ENCODE measurements at places on chromosomes 7 and 10.

- DNase-seq = no peak
Measured at GRCh38 chr7:132488634-132489302, 87.5 kb downstream of the PLXNA4 start.

GRCh38 chr10:15504101-15504840 lies 133.2 kb upstream of the FAM171A1 start:
- DNase-seq = peak; percentile 17

GRCh38 chr10:88953662-88954061 lies 1.1 kb upstream of the ACTA2 start:
- DNase-seq = no peak

DNA sequence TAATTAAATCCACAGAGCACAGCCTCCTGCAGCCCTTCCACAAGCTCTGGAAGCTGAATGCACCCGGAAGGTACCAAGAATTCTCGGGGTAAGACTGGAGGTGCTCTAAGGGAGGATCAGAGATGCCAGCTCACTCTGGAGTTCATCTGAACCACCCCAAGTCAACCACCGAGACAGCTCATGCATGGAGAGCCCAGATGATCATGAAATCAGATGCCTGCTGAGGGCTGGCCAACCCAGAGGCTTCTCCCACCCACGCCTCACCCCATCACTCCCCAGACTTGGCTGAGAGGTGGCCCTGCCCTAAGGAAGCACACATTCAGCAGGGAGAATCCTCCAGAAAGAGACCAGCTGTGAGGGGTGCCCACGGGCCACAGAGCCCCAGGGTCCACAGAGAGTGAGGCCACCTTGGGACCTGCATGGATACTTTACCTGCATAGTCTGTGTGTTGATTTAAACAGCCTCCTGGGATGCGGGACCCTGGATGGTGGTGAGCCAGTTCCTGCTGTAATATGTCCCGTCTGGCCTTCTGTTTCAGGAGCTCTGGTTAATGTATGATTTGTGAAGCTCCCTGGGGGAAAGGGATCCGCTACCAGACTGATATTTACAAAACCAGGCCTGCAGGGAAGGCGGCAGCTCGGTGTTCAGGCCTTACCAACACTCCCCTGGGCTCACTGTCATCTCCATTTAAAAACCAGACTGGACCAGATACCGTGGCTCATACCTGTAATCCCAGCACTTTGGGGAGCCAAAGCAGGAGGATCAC lies 64.9 kb downstream of the INSIG1 start:
- no peak for DNase-seq

DNA sequence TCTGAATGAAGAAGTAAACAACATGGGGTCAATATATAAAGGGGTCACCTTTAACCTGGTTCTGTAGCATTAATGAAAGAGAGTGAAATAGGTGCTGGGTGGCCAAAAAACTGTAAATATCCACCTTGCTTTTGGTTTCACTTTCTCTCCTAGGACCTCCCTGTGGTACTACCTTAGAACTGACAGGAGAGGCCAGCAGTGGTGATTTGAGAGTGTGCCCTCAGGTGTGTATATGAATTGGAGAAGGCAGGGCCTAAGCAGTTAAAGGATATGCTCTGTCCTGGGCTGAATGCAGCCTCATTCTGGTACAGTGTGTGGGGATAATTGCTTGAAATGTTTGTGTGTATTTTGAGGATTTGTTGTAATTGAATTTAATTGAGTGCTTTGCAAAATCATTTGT lies 62.0 kb downstream of the BBS9 start:
- no peak for DNase-seq

DNA sequence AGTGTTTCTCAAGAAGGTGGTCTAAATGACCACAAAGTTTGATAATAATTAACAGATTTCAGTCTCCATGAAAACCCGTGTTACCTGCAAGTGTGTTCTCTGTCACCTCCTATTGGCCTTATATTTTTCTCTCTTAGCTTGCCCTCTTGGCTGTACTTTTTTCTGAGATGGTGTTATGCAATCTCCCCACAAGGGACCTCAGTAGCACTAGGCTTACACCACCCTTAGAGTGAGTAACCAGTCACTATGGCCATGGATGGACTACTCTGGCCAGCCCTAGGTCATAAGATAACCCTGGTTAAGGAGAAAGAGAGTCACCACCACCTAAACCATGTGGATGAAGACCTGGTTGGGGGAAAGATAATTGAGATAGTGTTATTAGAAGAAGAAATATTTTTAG lies 76.8 kb downstream of the NPSR1 start:
- no peak for DNase-seq

GRCh38 chr10:22321924-22322640 lies 1.2 kb downstream of the BMI1 start:
- no peak for DNase-seq

- DNase-seq = no peak
Measured at GRCh38 chr7:80974396-80975358, 55.8 kb upstream of the SEMA3C start.

DNA sequence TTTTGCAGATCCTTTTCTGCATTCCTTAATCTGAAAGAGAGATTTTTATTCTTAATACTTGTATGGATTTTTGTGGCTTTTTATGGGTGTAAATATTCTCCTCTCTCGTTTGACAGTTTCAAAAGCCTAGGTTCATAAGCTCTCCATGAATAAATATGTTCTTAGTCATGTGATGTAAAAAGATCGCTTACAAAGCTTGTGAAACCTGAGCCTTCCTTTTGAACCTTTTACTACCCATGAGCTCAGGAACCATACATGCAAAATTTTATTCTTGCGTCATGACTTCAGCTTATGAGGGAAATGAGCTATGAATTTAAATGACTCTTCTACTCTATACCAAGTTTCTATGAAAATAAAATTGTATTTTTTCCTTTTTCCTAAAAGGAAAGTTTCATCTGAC lies 98.7 kb downstream of the POLL start:
- DNase-seq = no peak

- no peak for DNase-seq
Measured at GRCh38 chr7:115827305-115828045, 203.1 kb downstream of the TFEC start.

DNA sequence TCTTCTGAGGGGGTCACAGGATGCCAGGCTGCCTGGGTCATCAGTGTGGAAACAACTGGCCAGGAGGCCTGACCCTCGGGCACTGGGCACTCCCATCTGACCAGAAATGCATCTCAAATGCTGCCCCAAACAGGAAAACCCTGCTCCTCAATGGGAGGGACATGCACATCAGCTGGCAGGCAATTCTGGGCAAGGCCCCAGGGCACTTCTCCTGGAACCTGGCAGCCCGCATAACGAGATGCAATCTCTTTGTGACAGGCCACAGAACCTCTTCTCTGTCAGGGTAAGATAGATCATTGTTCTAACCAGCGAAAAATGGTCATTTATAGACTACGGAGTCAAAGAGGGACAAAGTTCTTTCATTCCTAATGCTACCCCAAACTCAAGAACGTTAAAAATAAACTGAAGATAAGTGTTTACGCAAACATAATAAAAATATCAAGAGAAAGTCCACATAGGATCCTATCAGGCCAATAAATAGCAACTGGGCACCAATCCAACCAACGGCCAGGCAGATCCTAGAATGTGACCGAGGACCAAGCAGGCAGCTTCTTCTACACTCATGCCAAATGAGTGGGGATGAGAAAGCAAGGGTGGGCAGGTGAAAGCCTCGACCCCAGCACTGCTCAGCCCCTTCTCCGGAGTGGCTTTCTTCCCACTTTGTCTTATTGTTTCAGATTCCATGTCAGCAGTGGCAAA lies 212.3 kb downstream of the TCERG1L start:
- DNase-seq = no peak

GRCh38 chr7:156002362-156003066 lies 190.3 kb upstream of the SHH start:
- DNase-seq = no peak

GRCh38 chr10:102796407-102797176 lies 40.6 kb downstream of the CYP17A1 start:
- DNase-seq = peak; percentile 74

DNA sequence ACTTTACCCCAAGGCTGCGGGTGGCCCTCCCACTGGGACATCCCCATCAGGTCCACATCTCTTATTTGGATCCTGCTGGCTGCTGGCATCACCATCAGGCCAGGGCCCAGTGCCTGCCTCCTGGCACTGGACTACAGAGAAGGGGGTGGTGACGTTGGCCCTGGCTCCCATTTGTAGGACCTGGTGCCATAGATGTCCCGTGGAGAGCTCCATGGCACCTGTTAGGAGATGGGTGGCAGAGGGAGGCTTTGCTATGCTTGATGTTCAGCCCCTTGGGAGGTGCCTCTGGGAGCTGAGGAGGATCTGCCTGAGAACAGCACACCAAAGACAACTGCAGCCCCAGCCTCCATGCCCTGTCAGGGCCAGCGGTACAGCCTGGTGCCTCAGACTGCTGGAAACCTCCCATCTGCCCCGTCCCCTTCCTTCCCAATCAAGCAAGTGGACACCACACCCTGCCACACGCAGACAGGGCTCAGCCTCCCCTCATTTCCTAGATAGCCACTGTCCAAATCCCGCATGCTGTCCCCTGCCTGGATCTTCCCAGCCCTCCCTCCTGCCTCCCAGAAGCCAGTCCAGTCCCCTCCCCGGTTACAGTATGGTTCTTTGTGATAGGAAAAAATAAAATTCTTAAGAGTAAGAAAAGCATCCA lies 230.0 kb upstream of the GRB10 start:
- no peak for DNase-seq

DNA sequence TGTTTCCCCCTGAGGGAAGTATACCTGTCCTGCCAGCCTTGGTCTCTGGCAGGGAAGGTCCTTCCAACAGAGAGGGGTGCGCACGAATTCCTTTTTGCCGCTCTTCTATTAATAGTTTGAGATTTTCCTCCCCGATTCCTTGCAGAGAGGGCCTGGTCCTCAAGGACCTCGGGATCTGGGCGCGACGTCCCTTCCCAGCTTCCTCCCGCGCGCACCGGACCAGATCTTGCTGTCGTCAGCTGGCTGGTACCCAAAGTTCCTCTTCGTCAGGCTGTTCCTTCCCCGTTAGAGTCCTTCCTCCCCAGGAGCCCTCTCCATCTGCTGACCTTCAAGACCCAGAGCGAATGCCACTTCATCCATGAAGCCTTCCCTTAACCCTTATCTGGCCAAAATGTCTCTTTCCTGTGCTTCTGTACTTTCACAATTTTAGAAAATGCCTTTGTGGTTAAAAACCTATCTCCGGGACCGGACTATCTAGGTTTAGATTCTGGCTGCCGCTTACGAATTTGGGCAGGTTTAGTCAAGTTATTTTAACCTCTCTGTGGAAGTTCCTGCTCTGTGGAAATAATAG lies 851 bp upstream of the GOT1 start:
- peak; percentile 61 for DNase-seq

DNA sequence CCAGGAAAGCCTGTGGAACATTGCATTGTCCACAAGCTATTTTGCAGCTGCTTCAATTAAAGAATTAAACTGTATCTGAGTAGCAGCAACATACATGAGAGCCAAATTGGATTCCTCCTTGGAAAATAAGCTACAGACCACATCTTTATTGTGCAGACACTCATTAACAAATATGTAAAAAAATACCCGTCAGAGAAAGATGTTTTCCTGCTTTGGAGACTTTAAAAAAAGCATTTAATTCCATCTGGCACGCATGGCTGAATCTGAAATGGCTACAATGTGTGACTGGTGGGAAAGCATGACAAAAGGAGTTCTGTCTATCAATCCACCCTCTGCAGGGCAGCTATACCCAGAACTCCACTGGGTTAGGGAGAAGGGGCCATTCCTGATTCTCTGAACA lies 73.1 kb upstream of the HPS1 start:
- DNase-seq = peak; percentile 22

GRCh38 chr7:111568870-111569462 lies 6.7 kb upstream of the IMMP2L start:
- no peak for DNase-seq

GRCh38 chr7:32921896-32922295 lies 30.3 kb upstream of the KBTBD2 start:
- DNase-seq = no peak

Measured in muscle of back (tissue), 13 donors.